Naive thymus-derived CD4-positive, alpha-beta T cell (primary cell): ENCODE measurements at places on chromosomes 12 and 14. TPM values are rescaled to one million over a fixed set of nuclear protein-coding genes. Genes with fewer than 3 reads are reported as not detected.

GRCh38 chr12:19382563-19382962 lies 56.7 kb upstream of the AEBP2 start:
- no peaks in the 10 kb centered on the region for H3K27me3 ChIP-seq
- no peak for DNase-seq
- no peak overlapping the region for H3K27ac ChIP-seq
- no peak overlapping the region for H3K4me3 ChIP-seq
- no peaks in the 10 kb centered on the region for H3K36me3 ChIP-seq

DNA sequence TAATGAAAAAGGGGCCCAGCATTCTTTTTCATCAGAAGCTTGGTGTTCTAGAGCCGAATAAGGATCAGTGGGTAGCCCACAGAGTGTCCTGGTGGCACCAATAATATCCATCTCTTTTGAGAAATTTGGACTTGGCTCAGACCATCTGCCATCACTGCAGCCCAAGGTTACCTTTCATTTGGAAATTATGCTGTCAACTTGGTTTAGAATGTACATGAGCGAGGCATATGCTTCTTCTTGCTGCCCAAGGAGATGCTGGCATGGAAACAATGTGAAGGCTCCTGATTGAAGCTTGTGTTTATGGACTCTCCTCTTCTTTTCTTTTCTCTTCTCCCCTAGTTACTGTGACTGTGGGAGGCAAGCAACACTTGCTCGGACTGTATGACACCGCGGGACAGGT lies 50.0 kb downstream of the GPHB5 start:
- H3K27ac ChIP-seq = no peak overlapping the region
- H3K4me3 ChIP-seq = no peak overlapping the region
- H3K27me3 ChIP-seq = no peaks in the 10 kb centered on the region
- no peaks in the 10 kb centered on the region for H3K4me1 ChIP-seq

CHGA gene
- not detected in 2 replicates for total RNA-seq

PRPH gene
- total RNA-seq = not detected
